Astrocyte of the hippocampus (primary cell): ENCODE measurements at places on chromosomes 1 and 21.
A peak's percentile ranks its signal among the peaks of the same experiment; 100 is the strongest.

- DNase-seq, result peak; percentile 64
Measured at GRCh38 chr1:64242895-64243756, 39.7 kb downstream of the UBE2U start.

DNA sequence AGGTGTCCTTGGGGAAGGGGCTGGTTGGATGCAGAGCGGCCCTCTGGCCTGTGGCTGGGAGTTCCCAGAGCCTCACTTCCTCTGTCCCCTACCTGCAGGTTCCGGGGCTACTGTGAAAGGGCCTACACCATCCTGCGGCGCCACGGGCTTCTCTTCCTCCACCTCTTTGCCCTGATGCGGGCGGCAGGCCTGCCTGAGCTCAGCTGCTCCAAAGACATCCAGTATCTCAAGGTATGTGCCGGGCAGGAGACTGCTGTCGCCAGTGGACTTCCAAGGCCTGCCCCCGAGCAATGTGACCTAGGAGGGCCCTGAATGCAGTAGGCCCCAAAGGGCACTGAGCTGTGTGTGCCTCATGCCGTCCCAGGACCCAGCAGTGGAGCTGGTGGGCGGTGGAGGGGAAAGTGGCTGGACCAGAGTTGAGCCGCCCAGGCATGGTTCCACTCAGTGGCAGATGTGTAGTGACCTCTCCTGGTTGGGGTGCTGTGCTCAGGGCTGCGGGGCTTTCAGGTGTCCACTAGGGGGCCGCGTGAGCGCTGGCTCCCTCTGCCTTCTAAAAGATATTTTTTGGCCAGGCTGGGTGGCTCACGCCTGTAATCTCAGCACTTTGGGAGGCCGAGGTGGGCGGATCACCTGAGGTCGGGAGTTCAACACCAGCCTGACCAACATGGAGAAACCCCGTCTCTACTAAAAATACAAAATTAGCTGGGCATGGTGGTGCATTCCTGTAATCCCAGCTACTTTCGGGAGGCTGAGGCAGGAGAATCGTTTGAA lies 73.4 kb downstream of the PIK3CD start:
- peak; percentile 71 for DNase-seq

- DNase-seq, result peak; percentile 76
Measured at GRCh38 chr1:92030656-92031107, 897 bp downstream of the EPHX4 start.

- no peak for DNase-seq
Measured at GRCh38 chr1:35073265-35073811, 5.8 kb upstream of the ZMYM1 start.

DNA sequence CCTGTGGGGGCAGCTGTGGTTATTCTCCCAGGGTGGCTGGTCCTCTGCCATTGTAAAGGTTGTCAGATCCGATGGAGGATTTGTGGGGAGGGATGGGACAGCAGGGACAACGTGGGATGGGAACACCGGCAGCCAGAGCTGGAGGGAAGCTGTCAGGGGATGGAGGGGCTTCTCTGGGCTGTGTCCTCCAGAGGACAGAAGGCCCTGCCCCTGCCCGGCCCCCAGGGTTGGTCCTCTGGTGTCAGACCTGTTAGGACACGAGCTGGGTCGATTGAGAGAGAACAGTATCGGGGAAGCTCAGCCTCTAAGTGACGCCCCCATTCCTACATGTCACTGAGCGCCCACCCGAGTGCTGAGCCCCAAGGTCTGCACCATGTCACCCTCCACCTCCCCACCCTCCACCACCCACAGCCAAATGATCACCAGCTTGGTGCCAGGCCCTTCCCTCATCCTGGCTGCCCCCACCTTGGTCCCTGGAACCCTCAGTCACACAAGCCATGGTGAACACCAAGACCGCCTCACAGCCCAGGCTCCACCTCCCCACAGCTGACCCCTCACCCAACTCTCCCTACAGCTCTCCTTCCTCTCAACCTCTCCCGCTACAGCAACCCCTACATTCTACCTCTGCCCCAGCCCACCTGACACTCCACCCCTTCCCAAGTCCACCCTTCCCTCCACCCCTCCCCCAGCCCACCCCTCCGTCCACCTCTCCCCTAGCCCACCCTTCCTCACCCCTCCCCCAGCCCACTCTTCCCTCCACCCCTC lies 244.4 kb downstream of the MATN1 start:
- no peak for DNase-seq

DNA sequence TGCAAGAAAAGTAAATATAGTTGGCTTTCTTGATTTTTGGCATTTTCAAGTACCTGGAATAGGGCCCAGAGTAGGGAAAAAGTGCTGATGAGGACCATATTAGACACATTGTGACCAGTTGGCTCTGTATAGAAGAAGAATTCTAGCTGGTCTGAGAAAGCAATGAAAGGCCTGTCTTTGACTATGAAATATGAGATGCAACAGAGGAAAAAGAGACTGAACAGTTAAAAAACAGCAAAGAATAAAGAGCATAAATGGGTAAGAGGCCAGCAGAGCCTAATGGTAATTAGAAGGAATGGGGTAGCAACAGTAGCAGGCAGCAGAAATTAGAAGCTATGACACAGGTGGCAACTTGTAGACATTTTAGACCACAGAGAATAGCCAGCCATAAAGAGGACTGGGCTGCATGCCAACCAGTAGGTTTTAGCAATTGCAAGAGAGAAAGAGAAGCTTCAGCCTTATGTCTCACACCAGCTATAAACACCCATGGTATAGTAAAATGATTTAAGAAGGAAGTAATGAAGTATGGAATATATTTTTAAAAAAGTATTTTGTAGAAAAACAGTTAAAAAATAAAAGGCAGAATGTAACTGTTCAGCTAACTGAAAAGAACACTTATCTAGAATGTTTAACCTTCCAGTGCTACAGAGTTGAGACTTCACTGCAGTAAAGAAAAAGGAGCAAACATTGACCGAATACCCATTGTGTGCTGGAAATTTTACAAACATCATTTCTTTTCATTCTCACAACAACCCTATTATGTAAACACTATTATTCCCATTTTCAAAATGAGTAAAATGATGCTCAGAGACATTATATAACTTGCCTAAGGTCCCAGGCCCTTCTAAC lies 114.1 kb downstream of the LHX4 start:
- DNase-seq, result peak; percentile 57

GRCh38 chr1:94725566-94725965 lies 94.6 kb upstream of the SLC44A3 start:
- DNase-seq, result peak; percentile 33
